ENCODE measurements at places on chromosomes 16 and 17.

- peak; percentile 89 for DNase-seq
- peak overlapping the region; percentile 92 for H3K27ac ChIP-seq
- no peaks in the 10 kb centered on the region for H3K27me3 ChIP-seq
Observed at GRCh38 chr17:75645889-75646637, 12.8 kb downstream of the SMIM5 start.

GRCh38 chr16:10383626-10384025 is 2.2 kb upstream of the ATF7IP2 start:
- DNase-seq, result no peak
- H3K4me1 ChIP-seq, result peaks cover 7% of the 10 kb centered on the region
- H3K27ac ChIP-seq, result no peak overlapping the region
- no peaks in the 10 kb centered on the region for H3K27me3 ChIP-seq
- no peak overlapping the region for H3K4me3 ChIP-seq

DNA sequence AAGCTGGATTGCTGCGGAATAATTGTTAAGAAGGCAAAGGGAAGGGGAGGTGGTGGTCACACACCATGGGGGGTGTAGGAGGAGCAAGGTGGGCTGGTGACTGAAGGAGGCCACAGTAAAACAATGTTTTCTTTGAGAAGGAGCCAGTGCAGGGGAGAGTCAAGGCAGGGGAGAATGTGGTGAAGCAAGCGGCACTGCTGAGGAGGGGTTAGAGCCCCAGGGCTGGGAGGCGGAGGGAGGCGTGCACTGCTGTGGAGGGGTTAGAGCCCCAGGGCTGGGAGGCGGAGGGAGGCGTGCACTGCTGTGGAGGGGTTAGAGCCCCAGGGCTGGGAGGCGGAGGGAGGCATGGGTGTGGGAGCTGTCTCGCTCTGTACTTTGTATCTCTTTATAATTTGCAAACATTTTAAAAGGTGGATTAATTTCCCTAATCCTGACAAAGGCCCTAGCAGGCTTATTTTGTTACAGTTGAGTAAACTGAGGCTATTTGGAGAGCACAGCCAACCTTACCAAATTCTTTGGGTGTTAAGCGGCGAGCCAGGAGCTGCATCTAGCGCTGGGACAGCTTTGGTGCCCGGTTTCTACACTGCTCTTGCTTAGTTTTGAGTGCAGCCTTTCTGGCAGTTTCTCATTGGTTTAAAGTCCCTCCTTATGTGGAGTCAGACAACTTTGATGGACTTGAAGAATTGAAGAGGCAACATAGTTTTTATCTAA is 20.9 kb downstream of the RPTOR start:
- H3K27me3 ChIP-seq, result no peaks in the 10 kb centered on the region
- H3K4me1 ChIP-seq, result no peaks in the 10 kb centered on the region
- H3K4me3 ChIP-seq, result no peak overlapping the region
- DNase-seq, result no peak
- H3K36me3 ChIP-seq, result no peaks in the 10 kb centered on the region

DNA sequence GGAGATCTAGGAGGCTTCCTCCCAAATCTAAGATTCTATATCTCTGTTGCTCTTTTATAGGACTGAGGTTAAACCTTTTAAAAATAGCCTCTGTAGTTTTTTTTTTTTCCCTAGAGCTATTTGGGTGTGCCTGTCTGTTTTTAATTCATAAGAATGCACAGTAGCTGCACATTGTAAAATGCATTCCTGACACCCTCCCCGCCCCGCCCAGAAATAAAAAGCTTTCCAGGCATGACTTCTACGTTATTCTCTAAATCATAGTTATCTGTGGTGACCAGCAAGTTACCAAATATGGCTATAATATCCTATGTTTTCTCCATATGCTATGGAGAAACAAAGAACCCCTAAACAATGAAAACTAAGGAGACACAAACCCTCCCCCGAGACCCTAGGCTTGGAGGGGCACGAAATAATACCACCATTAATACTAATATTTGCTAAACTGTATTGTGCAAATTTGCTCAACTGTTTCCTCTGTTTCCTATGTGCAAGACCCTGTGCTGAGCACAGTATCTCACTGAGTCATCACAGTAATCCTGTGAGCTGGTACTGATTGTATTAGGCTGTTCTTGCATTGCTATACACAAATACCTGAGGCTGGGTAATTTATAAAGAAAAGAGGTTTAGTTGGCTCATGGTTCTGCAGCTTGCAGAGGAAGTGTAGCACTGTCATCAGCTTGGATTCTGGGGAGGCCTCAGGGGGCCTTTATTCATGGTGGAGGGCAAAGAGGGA is 388.3 kb downstream of the CA10 start:
- no peak overlapping the region for H3K27ac ChIP-seq
- H3K36me3 ChIP-seq, result no peaks in the 10 kb centered on the region
- H3K27me3 ChIP-seq, result no peaks in the 10 kb centered on the region
- no peak for DNase-seq
- no peaks in the 10 kb centered on the region for H3K4me1 ChIP-seq

- H3K27me3 ChIP-seq, result no peaks in the 10 kb centered on the region
- peak overlapping the region; percentile 42 for H3K27ac ChIP-seq
- no peak for DNase-seq
- no peak overlapping the region for H3K4me3 ChIP-seq
- peaks cover 12% of the 10 kb centered on the region for H3K4me1 ChIP-seq
Observed at GRCh38 chr17:72151565-72152386, 31.0 kb downstream of the SOX9 start.

- H3K4me3 ChIP-seq, result no peak overlapping the region
- no peaks in the 10 kb centered on the region for H3K4me1 ChIP-seq
- H3K27ac ChIP-seq, result no peak overlapping the region
- no peaks in the 10 kb centered on the region for H3K36me3 ChIP-seq
- peaks cover 4% of the 10 kb centered on the region for H3K27me3 ChIP-seq
Observed at GRCh38 chr16:21126518-21126917, 24.1 kb downstream of the DNAH3 start.

DNA sequence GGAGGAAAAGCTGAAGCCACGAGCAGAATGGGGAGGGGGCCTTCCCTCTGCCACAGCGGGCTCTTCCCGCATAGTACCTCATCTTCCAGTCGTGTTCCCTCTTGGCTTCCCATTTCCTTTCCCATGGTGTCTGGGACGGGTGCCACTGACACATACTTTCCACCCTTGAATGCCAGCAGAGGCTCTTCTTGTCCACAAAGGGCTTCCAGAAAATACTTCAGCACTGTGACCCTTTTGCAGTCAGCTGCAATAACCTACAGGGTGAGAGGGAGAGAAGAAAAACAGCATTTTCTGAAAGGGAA is 30.7 kb downstream of the HIC1 start:
- H3K4me3 ChIP-seq, result no peak overlapping the region
- peak overlapping the region; percentile 81 for H3K27ac ChIP-seq
- H3K4me1 ChIP-seq, result peaks cover 87% of the 10 kb centered on the region
- H3K27me3 ChIP-seq, result no peaks in the 10 kb centered on the region
- DNase-seq, result peak; percentile 38

DNA sequence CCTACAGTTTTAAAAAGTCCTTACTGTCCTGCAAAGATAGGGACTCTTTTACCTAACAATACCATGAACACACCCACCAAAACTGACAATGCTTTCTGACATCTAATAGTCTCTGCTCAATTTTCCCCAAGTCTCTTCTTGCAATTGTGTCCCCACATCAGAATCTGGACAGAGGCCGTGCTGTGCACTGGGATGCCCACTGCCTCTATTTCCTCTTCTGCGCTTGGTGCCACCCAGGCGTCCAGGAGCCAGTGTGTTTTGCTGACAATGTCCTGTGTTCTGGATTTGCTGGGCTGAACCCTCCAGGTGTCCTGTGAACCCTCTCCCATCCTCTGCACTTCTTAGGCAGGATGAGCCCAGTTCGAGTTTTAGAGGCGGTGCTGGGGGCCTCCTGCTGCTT is 6.4 kb upstream of the ARHGDIA start:
- H3K36me3 ChIP-seq, result peaks cover 40% of the 10 kb centered on the region
- no peak overlapping the region for H3K4me3 ChIP-seq
- no peak for DNase-seq
- H3K27me3 ChIP-seq, result no peaks in the 10 kb centered on the region
- H3K4me1 ChIP-seq, result peaks cover 8% of the 10 kb centered on the region

DNA sequence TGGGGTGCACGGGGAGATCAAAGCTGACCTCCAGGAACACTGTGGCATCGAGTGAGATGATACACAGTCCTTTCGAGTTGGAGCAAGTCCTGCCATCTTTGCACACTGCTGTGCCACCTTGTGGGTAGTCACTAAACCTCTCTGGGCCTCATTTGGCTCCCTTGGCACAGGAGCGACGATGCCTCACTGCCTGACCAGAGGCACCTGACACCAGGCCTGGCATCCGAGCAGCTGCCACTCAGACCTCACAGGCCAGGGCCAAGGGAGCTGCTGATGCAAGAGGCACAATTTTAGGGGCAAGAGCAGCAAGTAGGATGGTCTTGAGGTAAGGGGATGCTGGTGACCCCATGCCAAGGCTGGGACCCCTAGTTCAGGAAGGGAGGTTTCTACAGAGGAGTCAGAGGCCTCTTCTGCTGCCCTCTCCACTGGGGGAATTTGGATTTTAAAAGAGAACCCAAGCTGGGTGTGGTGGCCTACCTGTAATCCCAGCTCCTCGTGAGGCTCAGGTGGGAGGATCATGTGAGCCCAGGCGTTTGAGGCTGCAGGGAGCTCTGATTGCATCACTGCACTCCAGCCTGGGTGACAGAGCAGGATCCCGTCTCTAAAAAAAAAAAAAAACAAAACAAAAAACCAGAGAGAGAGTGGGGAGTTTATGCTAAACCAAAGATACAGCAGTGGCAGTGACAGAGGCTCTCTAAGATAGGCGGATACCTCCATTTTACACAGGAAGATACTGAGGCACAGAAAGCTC is 6.7 kb upstream of the ADGRG1 start:
- no peak overlapping the region for H3K4me3 ChIP-seq
- peak overlapping the region; percentile 24 for H3K27ac ChIP-seq
- H3K4me1 ChIP-seq, result peaks cover 34% of the 10 kb centered on the region

- H3K27me3 ChIP-seq, result peaks cover 12% of the 10 kb centered on the region
- H3K27ac ChIP-seq, result no peak overlapping the region
- no peak overlapping the region for H3K4me3 ChIP-seq
- no peaks in the 10 kb centered on the region for H3K36me3 ChIP-seq
Observed at GRCh38 chr17:45812102-45812501, 28.0 kb downstream of the CRHR1 start.

GRCh38 chr16:53849585-53849984 is 145.6 kb downstream of the FTO start:
- no peaks in the 10 kb centered on the region for H3K36me3 ChIP-seq
- H3K4me1 ChIP-seq, result peaks cover 17% of the 10 kb centered on the region
- DNase-seq, result no peak
- H3K4me3 ChIP-seq, result no peak overlapping the region
- no peaks in the 10 kb centered on the region for H3K27me3 ChIP-seq

DNA sequence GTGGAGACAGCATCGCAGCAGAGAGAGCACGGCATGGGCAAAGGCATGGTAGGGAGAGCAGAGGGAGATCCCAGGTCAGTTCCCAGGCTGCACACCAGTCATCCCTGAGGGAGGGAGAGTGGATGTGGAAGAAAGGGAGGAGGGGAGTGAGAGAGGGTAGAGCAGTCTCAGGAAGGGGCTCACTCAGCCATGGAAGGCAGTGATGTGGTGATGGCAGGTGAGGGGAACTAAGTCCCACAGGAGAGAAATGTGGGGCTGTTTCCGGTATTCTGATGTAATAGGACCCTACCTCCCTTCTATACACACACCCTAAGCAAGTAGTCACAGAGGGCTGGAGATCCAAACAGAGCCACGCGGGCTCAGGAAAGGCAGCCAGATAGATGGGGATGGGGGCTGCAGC is 500.3 kb upstream of the CDH11 start:
- DNase-seq, result no peak
- H3K4me3 ChIP-seq, result no peak overlapping the region
- H3K27ac ChIP-seq, result no peak overlapping the region
- no peaks in the 10 kb centered on the region for H3K27me3 ChIP-seq
- no peaks in the 10 kb centered on the region for H3K4me1 ChIP-seq

DNA sequence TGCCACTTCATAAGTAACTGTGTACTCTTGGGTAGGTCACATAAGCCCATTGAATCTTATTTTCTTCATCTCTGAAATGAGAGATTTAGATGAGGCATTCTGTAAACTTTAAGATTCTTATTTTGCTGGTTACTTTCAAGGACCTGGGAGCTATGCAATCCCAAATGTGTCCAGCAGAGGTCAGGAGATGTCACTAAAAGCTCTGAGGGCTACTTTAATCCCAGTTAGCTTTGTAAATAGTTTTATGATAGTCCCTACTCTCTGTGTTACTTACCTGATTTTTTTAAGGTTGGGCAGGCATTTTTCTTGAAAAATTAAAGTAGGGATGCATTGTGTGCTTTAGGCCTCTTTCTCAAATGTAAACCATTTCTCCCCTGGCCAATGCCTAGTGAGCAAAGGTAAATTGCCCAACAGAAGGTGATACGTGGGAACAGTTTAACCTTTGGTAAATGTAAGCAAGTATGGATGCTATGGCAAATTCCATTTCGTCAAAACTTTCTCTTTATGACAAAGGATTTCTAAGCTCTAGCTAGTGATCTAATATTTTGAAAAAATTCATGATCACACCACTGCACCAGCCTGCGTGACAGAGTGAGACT is 57.1 kb upstream of the WSB1 start:
- H3K27ac ChIP-seq, result no peak overlapping the region
- H3K27me3 ChIP-seq, result no peaks in the 10 kb centered on the region
- peaks cover 35% of the 10 kb centered on the region for H3K4me1 ChIP-seq
- H3K4me3 ChIP-seq, result no peak overlapping the region
- DNase-seq, result no peak

DNA sequence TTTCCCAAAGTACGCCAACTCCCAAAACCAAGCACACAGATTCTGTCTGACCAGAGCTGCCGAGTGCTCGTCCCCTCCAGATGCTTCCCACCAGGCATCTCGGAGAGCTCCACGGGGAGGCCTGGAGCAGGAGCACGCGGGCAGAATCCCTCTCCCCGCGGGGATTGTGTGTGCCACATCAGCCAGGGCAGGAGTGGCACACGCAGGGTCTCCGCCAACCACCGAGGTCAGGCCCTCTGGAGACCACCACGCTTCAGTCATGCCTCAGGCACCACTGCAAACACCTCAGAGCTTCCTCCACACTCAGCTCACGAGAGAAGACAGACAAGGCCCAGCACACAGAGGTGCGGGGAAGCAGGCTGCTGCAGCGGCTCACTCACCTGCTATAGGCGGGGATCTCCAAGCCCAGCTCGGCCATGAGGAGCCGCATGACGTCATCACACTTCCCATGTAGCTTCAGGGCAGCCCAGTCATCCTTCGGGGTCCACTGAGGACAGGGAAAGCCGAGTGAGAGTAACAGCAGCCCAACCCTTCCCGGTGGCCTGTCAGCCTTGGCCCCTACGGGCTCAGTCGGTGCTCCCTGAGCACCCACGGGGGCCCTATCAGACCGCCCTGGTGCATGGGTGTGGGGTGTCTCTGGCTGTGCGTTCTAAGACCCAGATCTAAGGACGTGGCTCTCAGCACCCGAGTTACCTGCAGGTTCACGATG is 2.3 kb upstream of the PCYT2 start:
- H3K4me3 ChIP-seq, result no peak overlapping the region
- H3K36me3 ChIP-seq, result peaks cover 51% of the 10 kb centered on the region
- H3K27ac ChIP-seq, result no peak overlapping the region
- peaks cover 38% of the 10 kb centered on the region for H3K4me1 ChIP-seq
- no peaks in the 10 kb centered on the region for H3K27me3 ChIP-seq

Measured in lower lobe of right lung (tissue), 2 donors.